ENCODE measurements at places on chromosomes 6 and 20. TPM values are rescaled to one million over a fixed set of nuclear protein-coding genes. Genes with fewer than 3 reads are reported as not detected.

The NRN1 gene
- total RNA-seq: 27.4 TPM

The HLA-DPA1 gene
- 19.8 TPM for total RNA-seq

DNA sequence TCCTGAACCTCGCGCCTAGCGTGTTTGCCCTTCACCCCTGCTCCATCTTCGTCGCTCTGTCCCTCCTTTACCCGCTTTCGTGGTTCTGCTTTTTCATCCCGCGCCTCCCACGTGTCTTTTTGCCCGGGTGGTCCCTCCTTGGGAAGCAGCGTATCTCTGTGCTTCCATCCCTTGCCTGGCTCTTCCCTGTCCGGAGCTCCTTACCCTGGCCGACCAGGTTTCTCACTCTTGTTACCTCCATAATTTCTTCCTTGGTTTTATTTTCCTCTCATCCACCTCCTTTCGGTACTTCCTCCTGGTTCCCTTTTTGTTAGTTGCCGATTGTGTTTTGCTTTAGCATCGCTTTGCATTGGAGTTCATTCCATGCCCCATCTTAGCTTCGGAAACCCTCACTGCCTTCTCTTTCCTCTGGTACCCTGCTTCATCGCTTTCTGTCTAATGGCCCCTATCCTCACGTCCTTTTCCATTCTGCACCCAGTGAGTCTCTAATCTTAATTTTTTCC lies 735 bp downstream of the FAM135A start:
- peak; percentile 53 for DNase-seq

GRCh38 chr20:23020230-23021018 lies 14.7 kb upstream of the SSTR4 start:
- DNase-seq: no peak

GRCh38 chr20:3922223-3922982 lies 33.2 kb downstream of the PANK2 start:
- no peak for DNase-seq
